ENCODE measurements at places on chromosomes 12 and 14.

DNA sequence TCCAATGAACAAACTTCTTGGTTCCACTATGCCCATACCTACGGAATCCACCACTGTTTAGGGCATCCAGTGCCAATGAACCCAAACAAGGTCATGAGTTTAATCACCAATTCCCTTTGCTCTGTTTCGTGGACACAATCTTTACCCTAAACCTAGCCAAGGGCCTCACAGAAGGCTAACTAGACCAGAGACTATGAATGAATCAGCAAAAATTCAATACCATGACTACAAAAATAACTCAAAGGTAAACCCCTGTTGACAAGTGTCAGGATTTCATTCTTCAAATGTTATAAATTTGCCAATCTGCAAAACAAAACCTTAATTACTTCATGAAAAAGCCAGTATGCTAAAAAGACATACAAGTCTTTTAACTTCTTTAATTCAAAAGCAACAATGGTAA, 96.7 kb downstream of the CEP128 start:
- no peak for DNase-seq

GRCh38 chr12:1914114-1914911, 4.1 kb downstream of the CACNA2D4 start:
- no peak for DNase-seq

DNA sequence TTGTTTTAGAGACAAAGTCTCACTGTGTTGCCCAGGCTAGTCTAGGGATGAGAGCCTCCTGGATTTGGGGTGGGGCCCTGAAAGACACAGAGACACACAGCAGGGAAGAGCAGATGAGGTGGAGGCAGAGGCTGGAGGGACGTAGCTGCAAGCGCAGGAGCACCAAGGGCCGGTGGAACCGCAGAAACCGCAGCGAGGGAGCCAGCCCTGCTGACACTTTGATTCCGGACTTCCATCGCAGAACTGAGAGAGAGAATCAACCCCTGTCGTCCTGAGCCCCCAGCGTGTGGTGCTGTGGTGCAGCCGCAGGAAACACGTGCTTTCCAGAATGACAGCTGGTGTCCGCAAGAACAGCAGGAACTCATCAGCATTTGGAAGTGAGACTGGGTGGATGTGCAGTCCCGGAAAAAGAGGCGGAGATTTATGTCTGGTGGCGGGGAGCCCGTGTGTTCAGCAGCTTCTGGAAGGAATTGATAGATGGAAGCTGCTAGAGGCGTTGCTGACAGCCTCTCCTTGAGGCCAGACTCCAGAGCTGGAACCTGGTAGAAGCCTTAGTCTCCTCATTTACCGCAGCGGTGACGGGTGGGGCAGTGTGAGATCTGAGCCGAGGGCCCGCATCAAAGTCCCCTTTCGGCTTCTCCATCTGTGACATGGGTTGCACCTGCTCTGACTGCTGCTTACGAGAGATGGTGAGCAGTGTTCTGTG, 21.9 kb upstream of the KLC1 start:
- peak; percentile 14 for DNase-seq

DNA sequence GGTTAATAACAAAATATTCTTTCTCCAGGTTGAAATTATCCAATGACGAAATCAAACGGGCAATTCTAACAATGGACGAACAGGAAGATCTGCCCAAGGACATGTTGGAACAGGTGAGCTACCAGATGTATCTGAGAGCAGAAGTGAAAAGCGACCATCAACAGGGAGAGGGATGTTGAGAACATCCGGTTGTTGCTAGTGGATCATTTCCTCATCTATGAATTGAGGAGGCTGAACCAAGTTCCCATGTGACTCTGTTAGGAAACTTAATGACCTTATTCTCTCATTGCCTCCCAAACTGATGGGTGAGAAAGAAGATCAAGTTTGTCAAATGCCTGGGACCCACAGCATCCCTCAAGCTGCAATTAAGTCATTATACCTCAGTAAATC, 117.7 kb downstream of the GPR135 start:
- no peak for DNase-seq

- no peak for DNase-seq
These were observed 23.0 kb downstream of the FAM222A start for GRCh38 chr12:109736552-109737108.

GRCh38 chr14:71267691-71268090, 360.4 kb downstream of the PCNX1 start:
- DNase-seq: no peak
